Fibroblast of pulmonary artery (primary cell): ENCODE measurements at places on chromosomes 7 and 10.

DNA sequence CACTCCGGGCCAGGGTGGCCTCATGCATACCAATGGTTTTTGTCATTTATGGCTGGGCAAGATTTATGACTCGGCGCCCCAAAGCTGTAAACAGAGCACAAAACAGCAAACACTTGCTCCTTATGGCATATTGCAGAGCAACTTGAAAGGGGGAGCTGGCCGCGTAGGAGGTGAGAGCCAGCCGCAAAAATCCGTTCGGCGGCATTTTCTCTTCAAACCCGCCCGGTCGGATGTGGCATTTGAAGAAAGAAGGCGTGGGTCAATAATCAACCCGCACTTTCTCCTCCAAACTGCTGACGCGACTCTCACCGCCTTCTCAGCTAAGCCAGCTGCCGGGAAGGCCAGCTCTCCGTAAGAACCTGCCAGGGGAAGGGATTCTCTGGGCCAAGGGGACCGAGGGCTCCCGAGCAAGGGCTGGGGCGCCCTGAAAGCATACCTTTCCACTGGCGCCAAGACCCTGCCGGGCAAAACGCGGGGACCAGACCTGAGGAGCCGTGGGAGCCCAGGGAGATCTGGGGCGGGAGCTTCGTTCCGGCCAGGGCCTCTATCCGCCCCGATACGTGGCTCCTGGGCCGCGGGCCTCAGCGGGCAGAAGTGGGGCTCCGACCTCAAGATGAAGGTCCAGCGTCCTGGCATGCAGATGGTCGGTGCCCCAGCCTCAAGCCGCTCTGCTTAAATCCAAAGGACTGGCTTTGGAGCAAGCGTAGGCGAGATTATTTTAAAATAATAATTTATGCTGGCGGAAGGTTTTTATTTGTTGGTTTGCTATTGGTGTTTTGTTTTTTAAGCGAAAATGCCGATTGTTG is 12.9 kb upstream of the HOXA2 start:
- no peak for DNase-seq

DNA sequence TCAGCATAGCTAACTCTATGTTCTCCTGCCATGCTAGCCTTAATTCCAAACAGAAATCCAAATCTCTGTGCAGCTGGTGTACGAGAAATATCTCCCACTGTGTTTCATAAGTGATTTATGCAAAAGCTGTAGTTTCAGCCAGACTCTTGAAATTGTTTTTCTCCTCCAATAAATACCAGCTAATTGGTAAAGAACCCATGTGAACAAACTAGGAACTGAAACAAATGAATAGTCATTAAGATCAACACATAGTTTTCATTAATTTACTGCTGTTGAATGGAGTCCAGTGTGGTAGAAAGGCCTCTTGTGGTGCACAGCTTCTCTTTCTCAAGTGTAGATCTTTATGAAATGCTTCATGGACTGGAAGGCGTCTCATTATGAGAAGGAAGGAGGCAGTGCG is 18.4 kb downstream of the PPP1R17 start:
- DNase-seq, result no peak

DNA sequence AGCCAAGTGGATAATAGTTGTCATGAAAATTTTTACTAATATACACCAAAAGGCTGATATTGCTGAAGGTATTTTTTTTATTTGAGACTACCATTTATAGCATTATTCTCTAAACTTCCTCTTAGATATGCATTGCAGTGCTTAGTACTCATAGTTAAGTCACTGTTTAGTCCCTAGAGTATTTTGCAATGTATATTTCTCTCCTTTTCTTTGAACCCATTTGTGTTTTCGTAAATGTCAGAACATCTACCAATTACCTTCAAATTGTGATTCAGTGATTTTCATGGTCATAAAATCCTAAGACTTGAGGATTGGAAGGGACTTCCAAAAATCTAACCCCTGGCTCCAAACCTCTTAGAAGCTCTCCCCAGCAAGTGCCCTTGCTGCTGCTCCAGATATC is 21.5 kb upstream of the CYP26C1 start:
- DNase-seq, result no peak

- DNase-seq, result peak; percentile 27
Observed at GRCh38 chr10:76336213-76336963, 905.0 kb downstream of the LRMDA start.

DNA sequence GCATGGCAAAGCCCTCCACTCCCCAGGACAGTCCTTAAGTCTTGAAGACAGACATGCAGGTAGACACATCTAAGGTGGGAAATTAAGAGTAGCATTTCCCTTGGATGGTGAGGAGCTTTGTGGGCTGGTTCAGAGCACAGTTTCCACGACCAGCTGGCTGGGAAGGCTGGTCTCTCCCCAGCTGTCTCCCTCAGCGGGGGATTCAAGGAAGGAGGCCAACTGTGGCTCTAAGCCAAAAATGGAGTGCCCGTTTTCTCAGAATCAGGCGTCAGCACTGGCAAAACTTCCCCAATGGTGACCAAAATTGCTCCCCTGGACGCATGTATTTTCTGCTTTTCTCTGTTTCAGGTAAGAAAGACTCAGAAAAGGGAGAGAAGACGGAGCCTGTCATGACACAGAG is 230.6 kb upstream of the FZD8 start:
- DNase-seq, result no peak

GRCh38 chr10:102342458-102342857 is 53.0 kb upstream of the NFKB2 start:
- no peak for DNase-seq

GRCh38 chr10:13969792-13970140 is 361.0 kb downstream of the FRMD4A start:
- DNase-seq, result no peak

DNA sequence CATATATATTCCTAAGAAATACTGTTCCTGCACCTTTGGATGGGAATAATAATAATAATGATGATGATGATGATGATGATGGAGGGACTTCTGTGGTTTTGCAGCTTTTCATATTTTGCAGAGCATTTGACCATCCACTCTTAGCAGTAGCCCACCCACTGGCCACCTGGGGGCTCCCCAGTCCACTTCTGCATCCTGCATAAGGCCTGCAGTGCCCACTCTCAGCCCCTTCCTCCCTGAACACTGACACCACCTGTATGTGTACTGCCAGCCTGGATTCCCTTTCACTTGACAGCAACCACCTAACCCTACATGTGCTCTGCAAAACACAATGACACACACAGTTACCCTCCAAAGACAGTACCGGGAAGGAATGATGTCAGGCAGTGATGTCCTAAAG is 131.4 kb downstream of the ADAM12 start:
- DNase-seq, result no peak

GRCh38 chr7:27242154-27242553 is 448 bp upstream of the EVX1 start:
- no peak for DNase-seq
